ENCODE measurements at places on chromosomes 4 and X.

DNA sequence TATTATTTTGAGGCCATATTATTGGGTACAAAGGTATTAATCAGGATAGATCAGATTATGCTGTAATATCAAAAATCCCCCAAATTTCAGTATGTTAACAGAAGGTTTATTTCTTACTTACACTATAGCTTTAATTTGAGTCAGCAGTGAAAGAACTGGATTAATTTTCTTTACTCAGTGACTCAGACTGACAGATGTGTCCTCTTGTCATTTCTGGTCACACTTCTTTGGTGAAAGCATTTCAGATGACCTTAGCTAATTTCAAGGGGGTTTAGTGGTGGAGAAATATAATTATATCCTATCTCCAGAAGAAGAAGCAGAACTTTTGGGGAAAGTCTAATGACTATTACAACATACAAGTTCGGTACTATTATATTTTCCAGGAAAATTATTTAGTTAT is 12.4 kb downstream of the DDIT4L start:
- no peak for DNase-seq

GRCh38 chr4:38223782-38224236 is 263.6 kb downstream of the PTTG2 start:
- no peak for DNase-seq

GRCh38 chr4:184408021-184408683 is 66.2 kb downstream of the IRF2 start:
- DNase-seq: no peak

GRCh38 chr4:94506822-94507221 is 55.1 kb downstream of the PDLIM5 start:
- no peak for DNase-seq

- no peak for DNase-seq
These were observed 380.7 kb downstream of the ADGRL3 start for GRCh38 chr4:61580721-61581377.

DNA sequence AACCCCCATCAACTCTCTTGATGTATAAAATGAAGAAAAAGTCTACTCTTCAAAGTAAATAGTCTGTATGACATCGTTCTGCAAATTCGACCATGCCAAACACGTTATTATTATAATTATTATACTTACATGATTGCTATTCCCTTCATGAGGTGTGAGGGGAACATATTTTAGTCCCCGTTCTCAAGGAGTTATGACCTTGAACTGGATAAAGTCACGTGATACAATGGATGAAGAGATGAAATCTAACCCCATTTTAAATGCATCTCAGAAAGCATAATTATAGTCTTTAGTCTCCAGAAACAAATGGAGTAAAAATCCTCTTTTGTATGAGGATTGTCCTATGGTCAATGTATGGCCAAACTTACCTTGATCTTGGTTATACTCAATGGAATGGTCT is 250.3 kb downstream of the HS3ST1 start:
- DNase-seq: no peak

- no peak for DNase-seq
These were observed 148.4 kb upstream of the PLAC1 start for GRCh38 chrX:134806707-134807038.

DNA sequence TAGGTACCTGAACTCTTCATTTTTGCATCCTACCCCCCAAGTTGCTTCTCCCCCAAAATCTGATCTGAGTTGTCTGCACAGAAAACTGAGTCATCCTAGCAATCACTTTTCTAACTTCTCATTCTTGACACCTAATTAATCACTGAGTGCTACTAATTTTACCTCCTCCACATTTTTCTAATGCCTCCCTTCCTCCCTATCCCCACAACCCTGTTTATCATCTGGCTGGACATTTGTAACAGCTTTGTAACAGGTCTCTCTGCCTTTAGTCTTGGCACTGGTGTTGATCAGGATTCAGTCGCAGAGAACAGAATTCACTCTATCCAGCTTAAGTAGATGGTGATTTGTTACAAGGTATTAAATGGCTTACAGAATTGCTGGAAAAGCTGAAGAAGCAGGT is 303.9 kb upstream of the GATB start:
- no peak for DNase-seq

- no peak for DNase-seq
These were observed 3.0 kb upstream of the PHOX2B start for GRCh38 chr4:41751449-41752061.

DNA sequence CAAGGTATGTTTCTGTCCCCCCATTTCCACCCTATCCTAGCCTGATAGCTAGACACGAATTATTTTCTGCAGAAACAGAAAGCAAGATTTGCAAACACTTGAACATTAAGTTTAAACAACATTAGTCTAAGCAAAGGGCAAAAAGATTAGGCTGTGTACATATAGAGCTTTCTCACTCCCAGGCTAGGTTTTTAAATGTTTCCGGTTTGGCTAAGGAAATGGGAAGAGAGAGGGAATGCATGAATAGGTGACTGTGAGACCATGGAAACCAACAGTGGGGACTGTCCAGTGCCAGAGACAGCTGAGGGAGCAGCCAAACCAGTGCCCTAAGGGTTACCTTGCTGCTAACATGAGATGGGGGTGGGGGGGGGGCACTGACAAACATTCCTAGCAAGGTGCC is 242.7 kb downstream of the SCFD2 start:
- no peak for DNase-seq

GRCh38 chr4:140969296-140969695 is 164.0 kb downstream of the RNF150 start:
- DNase-seq: no peak

GRCh38 chrX:1946974-1947373 is 332.1 kb downstream of the ASMT start:
- DNase-seq: no peak

DNA sequence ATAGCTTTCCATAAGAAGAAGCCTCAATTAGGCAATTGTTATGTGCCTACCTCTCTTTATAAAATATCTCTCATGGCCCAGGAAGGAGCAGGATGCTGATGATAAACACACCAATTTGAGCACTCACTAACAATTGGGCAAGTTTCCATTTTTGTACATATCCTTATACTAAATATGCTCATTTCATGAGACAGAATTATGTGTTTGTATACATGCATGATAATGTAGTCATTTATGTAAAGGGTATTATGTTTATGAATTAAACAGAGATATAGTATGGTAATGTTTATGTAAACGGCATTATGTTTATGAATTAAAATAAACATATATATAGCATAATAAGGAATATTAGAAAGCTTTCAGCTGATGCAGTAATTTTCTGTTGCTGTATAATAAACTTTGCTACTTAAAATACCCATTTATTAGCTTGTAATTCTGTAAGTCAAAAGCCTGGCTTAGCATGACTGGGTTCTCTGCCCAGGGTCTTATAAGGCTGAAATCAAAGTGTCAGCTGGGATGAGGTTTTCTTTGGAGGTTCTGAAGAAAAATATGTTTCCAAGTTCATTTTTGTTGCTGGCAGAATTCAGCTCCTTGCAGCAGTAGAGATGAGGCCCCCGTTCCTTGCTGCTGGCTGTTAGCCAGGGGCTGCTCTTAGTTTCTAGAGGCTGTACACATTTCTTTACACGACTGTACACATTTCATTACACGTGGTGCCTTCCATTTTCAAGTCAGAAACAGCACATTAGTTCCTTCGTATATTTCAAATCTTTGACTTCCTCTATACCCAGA is 89.0 kb downstream of the GLRA2 start:
- no peak for DNase-seq

- DNase-seq: no peak
These were observed 389.7 kb downstream of the SPRY1 start for GRCh38 chr4:123786163-123786915.

DNA sequence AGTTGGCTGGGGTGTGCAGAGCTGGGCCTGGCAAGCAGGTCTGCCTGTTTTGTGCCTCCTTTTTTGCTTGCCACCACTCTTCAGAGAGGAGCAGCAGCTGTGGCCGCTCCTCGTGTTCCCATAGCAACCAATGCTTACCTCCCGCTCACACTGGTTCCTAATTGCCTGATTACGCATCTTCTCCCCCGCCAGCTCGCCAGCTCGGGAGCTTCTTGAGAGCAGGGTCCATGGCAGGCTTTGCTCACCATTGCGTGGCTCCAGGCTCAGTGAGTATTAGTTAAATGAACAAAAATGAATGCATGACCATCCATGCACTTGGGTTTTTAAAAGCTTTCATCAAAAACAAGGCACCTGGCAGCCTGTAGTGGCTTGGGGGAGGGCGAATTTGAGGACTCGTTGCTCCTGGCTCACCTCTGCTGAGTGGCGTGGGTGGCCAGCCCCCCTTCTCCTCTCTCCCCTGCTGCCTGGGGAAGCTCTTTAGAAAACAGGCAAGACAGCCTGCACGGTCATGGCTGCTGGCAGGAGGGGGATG is 14.2 kb upstream of the PJA1 start:
- no peak for DNase-seq

DNA sequence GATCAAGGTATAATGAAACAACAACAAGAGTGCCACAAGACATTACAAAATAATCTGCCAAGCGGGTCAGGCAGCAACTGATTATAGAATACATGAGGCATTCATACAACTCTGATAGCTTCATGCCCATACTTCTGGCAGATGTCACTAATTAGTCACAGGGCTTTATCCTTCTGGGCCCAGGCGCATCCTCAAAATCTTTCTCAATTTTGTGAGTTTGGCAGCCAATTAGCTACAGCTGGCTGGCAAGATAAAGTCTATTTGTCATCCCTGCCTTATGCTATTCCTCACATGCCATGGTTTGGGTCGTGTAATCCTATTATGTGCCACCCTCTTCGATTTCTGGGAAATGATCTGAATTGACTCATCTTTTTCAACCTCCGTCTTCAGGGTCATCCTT is 254.3 kb downstream of the PACRGL start:
- no peak for DNase-seq

- DNase-seq: no peak
These were observed 28.9 kb downstream of the TENM3 start for GRCh38 chr4:182272151-182272550.

GRCh38 chr4:170248029-170248428 is 158.3 kb upstream of the AADAT start:
- DNase-seq: no peak

- no peak for DNase-seq
These were observed 295.1 kb downstream of the INPP4B start for GRCh38 chr4:142550965-142551364.

DNA sequence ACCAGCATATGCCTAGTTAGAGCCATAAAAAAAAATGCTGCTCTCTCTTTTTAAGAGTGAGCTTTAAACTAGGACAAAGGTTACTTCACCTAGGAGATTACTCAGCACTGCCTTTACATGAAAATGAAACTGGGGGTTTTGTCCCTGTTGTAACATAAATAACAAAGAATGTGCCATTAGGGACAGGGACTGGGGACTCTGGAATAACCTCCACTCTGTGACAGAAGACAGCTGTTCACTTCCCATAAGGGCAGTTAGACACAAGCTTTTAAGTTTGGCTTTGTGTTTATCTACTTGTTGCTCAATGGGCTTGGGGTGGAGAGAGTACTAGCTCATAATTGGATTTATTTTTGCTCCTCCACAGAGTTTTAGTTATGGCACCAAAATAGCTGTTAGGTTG is 11.9 kb downstream of the ENPEP start:
- DNase-seq: no peak

GRCh38 chrX:121869876-121870477 is 822.6 kb downstream of the GLUD2 start:
- DNase-seq: no peak

DNA sequence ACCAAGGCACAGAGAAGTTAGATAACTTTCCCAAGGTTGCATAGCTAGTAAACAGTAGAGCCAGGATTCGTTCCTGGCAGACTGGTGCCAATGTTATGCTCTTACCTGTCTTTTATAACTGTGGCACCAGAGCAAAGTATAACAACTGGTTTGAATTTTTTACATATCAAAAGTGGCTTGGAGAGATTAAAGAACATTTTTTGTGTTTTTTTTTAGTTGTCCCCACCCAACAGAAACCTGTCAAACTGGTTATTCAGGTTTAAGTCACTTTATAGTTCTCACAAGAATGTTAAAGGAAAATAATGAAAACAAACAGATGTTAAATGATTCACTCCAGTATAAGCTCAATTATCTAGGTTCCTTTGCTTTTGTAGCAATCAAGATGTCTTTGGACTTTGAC is 15.6 kb upstream of the FAM47E start:
- DNase-seq: no peak

DNA sequence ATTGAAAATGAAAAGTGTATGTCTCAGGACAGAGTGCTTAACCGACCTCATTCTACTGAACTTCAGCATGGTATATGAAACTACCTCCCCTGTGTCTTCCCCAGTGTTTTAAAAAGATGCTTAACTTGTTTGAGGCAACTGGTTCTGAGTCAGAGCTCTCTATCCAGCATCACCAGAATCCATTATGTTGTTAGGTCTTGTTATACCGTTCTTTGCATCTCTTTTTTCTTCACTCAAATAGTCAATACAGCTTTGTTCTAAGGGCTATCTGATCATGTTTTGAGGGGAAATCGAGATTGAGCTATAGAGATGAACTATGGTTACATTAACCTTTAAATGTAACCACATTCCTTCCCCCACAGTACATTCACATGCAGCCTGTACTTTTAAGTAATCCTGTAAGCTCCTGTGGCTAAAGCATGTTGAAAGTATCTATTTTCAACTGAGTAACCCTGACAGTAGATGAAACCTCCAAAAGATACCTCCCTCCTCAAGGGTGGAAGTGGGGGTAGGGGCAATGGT is 514.4 kb downstream of the RPA4 start:
- DNase-seq: no peak

- DNase-seq: no peak
These were observed 81.0 kb downstream of the WFS1 start for GRCh38 chr4:6350646-6351045.

- no peak for DNase-seq
These were observed 32.0 kb downstream of the BCLAF3 start for GRCh38 chrX:19958552-19959486.

DNA sequence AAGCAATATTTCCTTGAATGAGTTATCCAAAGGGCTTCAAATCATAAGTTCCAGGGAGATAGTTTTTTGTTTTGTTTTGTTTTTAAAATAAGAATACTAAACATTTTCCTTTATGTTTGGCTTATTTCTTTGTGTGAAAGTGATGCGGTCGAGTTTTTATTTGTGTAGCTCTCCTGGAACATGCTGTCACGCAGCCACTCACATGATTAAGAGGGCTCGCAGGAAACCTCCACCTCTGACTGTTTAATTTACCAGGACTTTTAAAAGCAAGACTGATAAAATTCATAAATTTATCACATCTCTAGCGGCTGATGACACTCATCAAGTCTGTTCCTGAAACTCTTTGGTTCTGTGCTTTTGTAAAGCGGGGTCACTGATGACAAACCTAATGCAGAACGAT is 48.9 kb upstream of the HAND2 start:
- DNase-seq: no peak

DNA sequence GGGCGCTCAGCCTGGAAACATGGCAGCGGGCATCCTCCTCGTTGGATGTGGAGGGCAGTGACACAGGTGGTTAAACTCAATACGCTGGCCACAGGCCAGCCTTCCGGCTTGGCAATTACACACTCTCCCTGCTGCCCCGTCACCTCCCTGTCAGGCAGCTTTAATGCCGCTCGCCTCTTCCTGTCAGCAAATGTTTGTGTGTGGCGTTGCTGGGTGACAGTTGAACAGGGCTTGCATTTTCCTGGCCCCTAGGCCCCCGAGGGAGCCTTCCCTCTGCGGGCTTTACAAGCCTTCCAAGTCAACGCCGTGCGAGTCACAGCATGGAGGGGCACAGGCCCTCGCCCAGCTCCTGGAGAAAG is 620.0 kb downstream of the BCOR start:
- no peak for DNase-seq
